Activated CD4-positive, CD25-positive, alpha-beta regulatory T cell treated with anti-CD3 and anti-CD28 coated beads, Interleukin-2, amount 50 U/mL, for 16 hours (primary cell): ENCODE measurements at places on chromosomes 13 and 19.
A peak's percentile ranks its signal among the peaks of the same experiment; 100 is the strongest.

- no peak for DNase-seq
Measured at GRCh38 chr19:48571378-48572162, 19.6 kb downstream of the SULT2B1 start.

DNA sequence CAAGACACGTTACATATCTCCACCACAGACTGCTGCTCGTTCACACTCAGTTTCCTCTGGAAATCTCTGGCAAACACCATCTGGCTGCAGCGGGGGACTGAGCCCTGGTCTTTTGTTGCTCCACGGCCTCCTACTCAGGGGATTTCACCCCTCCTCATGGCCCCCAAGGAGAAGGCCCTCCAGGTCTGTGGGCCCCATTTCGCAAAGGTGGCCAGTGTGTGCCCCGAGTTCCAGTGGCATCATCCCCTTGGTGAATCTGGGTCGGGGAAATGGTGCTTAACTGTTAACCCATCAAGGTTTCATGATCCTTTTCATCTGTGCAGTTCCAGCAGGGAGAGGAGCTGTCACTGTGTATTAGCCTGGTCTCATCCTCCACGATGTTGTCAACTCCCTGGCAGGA lies 235.4 kb upstream of the MAB21L1 start:
- DNase-seq = no peak

DNA sequence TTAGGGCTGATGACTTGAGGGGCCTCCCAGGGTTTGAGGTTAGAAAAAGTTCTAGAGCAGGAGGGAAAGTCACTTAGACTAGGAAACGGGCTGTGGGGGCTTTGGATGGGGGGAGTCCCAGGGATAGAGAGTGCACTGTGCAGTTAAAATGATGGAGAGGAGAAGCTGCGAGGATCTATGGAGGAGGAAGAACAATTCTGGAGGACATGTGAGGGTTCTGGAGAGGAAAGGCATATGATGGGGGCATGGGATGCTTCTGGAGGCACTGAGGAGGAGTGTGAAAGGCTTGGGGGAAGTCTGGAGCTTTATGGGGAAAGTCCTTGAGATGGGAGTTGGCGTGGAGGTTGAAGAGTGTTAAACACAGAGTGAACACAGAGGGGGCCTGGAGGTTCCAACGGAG lies 2.2 kb downstream of the KCNC3 start:
- no peak for DNase-seq

GRCh38 chr13:53041968-53042516 lies 13.4 kb downstream of the OLFM4 start:
- no peak for DNase-seq

DNA sequence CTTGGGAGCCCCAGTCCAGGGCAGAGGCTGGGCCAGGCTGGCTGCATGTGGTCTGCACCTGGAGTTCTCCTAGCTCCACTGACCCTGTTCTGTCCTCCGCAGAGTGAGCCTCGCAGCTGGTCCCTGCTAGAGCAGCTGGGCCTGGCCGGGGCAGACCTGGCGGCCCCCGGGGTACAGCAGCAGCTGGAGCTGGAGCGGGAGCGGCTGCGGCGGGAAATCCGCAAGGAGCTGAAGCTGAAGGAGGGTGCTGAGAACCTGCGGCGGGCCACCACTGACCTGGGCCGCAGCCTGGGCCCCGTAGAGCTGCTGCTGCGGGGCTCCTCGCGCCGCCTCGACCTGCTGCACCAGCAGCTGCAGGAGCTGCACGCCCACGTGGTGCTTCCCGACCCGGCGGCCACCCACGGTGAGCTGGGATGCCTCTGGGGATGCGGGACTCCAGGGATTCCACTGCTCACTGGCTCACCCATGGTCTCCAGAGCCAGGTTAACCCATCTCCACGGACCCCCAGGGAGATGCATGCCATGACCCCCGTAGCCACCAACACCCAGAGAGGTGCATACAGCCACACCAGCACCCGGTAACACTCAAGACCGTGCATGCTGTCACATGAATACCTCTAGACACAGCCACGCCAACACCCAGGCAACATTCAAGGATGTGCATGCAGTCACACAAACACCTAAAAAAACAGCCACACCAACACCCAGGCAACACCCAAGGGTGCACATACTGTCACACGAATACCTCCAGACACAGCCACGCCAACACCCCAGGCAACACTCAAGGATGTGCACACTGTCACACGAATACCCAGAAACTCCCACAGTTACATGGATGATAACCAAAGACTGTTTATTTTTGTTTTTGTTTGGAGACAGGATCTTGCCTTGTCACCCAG lies 8.2 kb downstream of the PKN1 start:
- no peak for DNase-seq

DNA sequence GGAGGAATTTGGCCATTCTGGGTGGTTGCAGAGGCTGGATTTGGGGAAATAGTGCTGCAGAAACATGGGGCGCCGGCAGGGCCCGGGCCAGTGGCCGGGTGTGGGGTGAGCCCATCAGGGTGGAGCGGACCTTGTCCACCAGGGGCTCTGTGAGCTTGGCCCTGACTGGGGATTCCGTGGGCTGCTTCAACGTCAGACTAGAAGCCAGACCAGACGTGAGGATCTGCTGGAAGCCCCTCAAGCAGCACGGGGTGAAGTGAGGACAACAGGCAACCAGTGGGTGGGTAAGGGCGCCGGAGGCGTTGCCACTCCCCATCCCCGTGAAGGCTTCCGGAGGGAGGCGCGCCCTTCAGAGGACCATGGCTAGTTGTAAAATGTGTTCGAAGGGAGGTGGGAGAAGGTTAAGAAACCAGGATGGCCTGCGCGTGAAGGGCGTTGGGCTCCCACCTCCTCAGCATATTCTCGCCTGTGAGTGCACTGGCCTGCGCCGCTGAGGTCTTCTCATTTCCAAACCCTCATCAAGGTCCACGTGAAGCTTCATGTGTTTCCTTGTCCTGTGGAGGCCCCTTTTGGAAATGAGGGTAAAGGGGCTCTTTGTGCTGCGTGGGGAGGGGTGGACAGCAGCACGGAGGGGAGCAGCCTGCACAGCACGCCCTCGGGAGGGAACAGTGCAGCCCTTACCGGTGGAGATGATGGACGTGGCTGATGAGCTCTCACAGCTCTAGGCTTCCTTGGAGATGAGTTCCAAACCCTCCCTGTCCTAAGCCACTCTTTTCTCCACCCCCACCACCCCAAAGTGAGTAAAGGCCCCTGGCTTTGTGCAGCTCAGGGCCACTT lies 8.3 kb downstream of the TEX29 start:
- no peak for DNase-seq

DNA sequence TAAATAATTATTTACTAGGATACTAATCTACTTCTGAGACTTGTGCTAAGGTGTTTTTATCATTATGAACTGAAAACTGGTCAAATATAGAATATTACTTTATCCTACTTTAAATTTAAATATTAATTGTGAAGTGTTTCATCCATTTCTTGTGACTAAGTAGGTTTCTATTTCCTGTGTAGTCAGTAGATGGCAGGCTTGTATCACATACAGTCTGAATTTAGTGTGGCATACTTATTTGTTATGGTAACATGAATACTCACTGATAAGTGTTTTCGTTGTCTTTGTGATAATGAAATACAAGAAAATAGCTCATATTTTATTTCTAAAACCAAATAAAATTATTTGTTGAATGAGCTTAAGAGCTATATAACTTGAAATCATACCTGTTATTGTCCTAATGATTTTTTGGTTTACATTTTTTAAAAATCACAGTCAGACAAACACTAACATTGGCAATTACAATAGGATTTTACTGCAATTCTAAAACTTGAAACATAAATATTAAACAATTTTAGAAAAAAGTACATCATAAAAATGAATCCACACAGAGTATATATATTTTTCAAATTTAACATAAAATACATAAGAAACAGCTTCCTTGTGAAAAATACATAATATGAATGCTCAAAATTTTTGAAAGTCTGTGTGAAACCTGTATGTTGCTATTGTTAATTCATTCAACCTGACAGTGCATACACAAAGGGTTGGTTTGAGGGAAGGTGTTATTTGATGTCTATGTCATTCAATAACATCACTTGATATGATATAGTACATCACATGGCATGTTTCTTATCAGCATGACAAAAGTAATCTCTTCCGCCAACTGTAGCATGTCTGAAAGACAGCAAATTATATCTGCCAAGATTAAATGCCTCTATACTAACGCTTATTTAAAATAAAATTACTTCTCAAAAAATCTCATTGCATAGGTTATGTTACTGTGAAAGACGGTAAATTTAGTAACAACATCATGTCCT lies 904.8 kb upstream of the PCDH20 start:
- DNase-seq = no peak

- DNase-seq = no peak
Measured at GRCh38 chr13:24671386-24672113, 8.7 kb upstream of the ATP12A start.

- DNase-seq = no peak
Measured at GRCh38 chr19:38932425-38933179, 1.9 kb downstream of the MRPS12 start.

DNA sequence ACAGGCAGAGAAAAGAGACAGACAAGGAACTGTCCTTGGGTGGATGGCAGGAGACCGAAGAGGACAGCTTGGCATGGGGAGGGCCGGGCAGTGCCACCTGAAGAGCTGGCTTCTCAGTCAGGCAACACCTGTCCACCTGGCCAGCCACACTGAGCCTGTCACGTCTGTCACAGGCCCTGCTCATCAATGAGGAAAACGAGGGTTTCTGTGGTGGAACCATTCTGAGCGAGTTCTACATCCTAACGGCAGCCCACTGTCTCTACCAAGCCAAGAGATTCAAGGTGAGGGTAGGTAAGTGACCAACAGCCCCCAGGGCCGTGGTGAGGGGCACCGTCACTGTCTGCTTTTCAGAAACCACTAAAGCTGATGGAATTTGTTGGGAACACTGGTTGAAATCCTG lies 11.2 kb upstream of the PROZ start:
- DNase-seq = no peak

DNA sequence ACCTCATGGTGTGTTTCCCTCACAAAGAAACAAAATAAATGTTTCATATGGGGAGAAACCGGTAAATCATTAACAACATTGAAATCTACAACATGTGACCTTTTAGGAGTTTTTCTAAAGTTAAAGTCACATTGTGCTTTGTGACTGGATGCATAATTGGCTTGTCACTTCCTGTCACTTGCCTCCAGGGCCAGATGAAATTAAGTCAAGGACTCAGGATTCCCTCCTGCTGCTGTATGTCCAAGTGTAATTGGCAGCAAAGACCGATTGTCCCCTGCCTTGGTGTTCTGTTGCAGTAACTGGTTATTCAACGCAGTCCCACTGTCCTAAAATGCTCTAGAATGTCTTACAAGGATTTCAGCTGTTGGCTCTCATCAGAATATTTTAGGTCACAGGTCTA lies 448.2 kb downstream of the LIG4 start:
- no peak for DNase-seq

GRCh38 chr13:35599384-35599783 lies 122.9 kb upstream of the MAB21L1 start:
- DNase-seq = no peak

- DNase-seq = no peak
Measured at GRCh38 chr19:43606569-43607229, 5.2 kb upstream of the SRRM5 start.

- DNase-seq = no peak
Measured at GRCh38 chr19:6278740-6279619, 795 bp downstream of the MLLT1 start.

DNA sequence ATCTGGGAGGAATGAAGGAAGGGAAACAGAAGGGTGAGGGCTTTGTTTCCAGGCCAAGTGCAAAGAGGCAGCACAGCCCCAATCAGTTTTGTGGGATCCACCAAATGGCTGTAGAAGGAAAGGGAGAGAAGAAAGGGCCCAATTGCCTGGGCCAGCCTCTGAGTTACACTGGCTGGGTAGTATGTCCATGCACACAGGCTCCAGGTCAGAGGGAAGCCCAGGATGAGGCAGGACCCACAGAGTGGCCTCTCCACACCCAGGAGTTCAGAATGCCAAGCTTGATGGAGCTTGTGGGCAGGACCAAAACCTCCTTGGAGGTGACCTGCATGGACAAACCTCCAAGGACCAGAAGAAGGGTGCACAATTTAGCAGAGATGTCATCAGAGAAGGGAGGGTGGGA lies 178.2 kb upstream of the TSHZ3 start:
- no peak for DNase-seq

DNA sequence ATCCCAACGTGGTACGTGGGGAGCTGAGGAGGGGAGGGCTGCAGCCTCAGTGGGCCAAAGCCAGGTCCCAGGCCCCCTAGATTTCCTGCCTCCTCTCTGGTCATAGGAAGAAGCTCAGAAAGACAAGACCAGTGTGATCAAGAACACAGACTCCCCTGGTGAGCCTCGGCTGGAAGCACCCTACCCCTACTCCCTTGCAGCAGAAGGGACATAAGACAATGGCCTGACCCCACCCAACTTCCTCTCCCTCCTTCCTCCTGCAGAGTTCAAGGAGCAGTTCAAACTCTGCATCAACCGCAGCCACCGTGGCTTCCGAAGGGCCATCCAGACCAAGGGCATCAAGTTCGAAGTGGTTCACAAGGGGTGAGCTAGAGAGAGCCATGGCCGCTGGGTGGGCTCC lies 11.5 kb downstream of the PODNL1 start:
- no peak for DNase-seq

DNA sequence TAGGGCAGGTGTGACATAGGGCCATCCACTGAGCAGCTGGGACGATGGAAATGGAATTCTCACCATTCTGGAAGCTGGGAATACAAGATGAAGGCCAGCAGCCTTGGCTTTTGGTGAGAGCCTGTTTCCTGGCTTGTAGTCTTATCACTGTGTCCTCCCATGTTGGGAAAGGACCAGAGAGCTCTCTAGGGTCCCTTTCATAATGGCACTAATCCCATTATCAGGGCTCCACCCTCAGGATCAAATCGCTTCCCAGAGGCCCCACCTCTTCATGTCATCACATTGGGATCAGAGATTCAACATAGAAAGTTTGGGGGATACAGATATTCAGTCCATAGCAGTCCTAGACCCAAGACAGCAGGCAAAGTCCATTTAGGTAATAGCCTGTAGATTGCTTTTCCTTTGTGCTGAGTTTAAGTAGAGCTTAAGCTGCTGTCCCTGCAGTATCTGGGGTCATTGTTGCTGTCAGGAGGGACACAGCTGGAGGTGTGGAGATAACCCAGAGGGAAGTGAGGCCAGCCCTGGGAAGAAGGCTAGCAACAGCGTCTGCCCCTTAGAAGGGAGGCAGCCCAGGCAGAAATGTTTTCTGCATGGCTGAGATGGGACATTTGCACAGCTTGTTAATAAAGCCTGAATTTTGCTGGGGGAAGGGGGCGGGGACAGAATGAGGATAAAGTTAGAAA lies 136.5 kb upstream of the GPR12 start:
- no peak for DNase-seq

DNA sequence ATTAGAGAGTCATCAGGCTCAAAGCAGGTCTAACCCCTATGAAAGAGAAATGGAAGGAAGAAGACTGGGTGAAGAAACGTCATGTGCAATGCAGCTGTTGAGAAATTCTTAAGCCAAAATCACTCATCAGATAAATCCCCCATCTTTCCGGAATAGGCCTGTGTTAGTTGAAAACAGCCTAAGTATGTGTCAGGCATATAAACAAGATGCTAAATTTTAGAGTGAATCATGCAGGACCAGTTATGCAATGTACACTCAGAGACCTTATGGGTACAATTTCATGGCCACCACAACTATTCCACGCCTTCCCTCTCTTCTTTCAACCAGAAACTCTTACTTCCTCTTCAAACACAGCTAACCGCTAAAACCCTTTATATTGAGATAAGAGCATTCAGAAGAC lies 717.7 kb upstream of the ATXN8OS start:
- no peak for DNase-seq

- no peak for DNase-seq
Measured at GRCh38 chr13:28067491-28067890, 32.9 kb downstream of the FLT3 start.

- peak; percentile 48 for DNase-seq
Measured at GRCh38 chr19:55580628-55581144, at the start of gene ZNF579. Gene ZNF579, minus strand, starts transcription at chr19:55580848. Its CDS starts 1,209 bp downstream, at chr19:55579639.

- peak; percentile 30 for DNase-seq
Measured at GRCh38 chr13:24995225-24995804, 100.6 kb upstream of the PABPC3 start.

GRCh38 chr13:113443991-113444390 lies 9.3 kb downstream of the ADPRHL1 start:
- no peak for DNase-seq
